Fibroblast of skin of right quadriceps (primary cell): ENCODE measurements at places on chromosomes 4 and X.

DNA sequence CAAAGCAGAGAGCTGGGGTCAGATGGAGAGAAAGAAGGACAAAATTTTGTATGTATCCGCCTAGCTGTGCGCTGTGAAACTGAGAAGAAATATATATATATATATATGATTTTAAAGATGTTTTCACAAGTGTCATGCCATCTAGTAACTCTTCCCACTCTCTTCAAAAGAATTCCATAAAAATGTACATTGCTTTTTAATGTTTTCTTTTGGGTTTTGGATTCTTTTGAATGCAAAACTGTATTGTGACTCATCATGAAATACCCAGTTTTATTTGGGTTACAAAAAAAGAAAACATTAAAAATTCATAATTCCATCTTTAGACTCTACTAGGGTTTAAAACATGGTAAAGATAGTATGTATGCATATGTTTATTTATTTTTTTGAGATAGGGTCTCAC, 34.3 kb upstream of the IGFBP7 start:
- no peak for DNase-seq

GRCh38 chrX:141791856-141792255, 46.3 kb upstream of the MAGEC3 start:
- DNase-seq = no peak

DNA sequence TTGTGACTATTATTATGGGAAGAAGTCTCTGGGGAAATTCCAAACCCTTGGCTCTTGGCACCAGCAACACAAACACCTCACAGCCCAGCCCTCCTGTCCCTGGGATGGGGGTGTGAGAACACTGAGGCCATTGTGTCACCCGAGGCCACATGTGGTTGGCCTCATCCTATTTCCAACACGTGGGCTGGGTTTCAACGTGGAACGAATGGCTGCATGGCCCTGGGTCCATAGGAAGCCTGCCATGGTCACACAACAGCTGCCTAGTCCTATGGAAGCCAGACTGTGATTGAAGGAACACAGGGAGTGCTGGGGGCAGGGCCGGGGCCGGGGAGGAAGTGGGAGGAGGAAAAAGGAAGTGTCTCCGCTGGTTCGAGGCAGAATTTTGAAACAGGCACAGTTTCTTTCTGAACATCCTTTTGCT, 10.0 kb downstream of the CLCN4 start:
- no peak for DNase-seq

DNA sequence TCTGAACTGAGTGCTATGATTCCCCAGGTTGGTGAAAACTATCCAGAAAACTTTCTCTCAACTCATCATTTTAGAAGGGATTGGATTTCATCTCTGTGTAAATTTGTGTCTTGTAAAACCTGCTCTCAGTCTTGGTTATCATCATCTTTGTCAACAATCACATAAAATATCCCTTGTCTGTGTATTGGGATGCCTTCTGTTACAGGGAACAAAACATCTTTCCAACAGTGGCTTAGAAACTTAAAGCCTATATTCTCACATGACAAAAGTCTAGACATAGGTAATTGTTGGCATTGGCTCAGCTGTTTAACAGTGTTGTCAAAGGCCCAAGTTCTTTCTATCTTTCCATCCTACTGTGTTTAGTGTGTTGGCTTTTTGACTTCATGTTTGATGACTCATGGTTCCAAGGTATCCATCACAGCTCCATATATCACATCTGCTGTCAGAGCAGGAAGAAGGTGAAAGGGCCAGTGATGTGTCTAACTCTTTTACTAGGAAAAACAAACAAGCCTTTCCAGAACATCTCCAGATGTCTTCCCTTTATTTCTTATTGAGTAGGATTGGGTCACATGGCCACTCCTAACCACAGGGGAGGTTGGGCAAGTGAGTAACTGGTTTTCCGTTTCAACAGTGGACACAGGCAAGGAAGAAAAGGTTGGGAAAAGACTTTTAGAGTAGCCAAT, 65.0 kb downstream of the PHEX start:
- peak; percentile 86 for DNase-seq

GRCh38 chr4:128241019-128241418, 46.6 kb downstream of the PGRMC2 start:
- no peak for DNase-seq

DNA sequence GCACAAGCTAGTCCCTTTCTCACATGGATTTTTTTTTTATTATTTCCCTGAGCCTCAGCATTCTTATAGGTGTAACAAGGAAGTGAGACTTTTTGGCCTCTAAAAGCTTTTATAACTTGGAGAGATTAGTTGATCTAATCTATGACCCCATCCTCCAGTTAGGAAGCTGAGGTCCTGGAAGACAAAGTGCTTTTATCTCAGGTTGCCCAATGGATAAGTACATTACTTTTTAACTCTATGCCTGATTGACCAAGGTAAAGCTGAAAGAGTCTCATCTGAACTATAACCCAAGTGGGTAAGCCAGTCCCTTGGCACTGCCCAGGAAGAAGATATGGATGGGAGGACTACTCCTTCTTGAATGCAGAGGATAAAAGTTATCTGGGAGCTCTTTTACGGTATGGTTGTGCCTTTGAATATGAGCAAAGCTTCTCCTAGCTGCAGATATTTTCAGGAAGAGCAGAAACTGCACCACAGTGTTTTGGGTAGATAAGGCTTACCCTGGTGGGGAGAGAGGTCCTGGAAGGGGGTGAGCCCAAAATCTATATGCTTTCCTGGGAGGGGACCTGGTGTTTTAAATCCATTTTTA, 40.2 kb downstream of the VSIG4 start:
- DNase-seq = no peak

- DNase-seq = no peak
Observed at GRCh38 chr4:8199594-8200301, 658 bp downstream of the SH3TC1 start.

GRCh38 chr4:105990933-105991332, 95.7 kb downstream of the NPNT start:
- peak; percentile 30 for DNase-seq

DNA sequence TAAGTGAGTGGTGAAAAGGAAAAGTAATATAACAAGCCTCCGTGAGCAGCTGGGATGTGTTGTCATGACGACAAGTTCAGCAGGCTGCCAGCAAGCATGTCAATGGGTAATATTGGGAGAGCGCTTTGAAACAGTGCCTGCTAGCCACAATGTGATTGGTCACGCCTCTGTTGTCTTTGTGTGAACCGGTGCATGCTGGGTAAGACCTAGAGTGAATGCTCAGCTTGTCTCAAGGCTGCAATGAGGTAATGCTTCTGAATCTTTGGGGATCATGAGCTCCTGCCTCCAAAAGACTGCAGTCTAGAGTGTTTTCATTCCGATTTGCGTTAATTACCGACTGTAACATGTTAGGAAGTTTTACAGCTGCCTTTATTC, 54.9 kb downstream of the STOX2 start:
- DNase-seq = peak; percentile 78

- peak; percentile 15 for DNase-seq
Observed at GRCh38 chrX:23737413-23737812, 5.7 kb downstream of the ACOT9 start.

DNA sequence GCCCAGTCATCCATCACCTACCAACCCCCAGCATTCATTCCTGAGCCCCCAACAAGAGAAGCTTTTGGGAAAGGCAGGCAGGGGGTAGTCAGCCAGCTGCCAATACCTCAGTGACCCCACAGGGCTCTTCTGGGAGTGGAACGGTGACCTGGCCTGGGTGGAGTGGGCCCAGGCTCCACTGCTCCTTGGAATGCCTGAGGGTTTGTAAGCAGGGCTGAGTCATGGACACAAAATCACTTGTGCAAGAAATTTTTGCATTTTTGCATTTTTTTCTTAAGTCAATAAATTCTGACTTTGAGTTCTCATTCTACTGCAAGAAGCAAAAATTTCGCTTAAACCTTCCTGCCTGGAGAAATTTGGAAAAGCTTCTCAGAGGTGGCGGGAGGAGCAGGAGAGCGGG, 18.5 kb downstream of the SORCS2 start:
- DNase-seq = peak; percentile 83

DNA sequence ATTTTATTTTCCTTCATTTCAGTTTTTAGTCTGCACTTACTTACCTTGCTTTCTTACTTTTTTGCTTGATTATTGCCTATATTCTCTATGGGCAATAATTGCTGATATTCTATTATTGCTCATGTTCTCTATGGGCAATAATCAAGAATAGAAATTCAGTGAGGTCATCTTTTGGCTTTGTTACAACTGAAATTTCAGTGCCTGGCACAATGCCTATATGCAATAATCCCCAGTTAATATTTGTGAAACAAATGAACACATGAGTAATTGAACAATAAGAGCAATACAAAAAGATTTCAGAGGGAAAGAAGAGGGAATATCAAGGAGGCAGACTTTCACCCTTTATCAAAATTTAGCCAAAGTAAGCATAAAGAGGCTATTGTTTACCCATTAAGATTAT, 48.6 kb upstream of the ARSJ start:
- DNase-seq = no peak

GRCh38 chr4:188704288-188704687, 565.0 kb downstream of the TRIML1 start:
- DNase-seq = no peak

DNA sequence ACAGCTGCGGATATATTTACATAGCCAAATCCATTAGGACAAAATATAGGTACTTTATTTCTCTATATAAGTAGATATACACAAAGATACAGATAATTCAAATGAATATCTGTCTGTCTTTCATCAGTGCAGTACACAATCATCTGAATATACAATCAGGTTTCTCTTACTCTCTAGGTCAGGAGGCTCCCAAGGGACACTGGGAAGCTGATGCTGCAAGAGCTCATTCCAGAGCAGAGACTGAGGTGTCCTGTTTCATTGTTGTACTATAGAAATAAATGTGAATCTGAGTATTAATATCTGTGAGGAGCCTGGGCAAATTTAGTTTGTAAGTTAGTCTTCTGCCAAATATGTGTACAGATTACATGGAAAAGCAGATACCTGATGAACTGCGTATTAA, 4.2 kb downstream of the TLL1 start:
- DNase-seq = peak; percentile 71

- peak; percentile 46 for DNase-seq
Observed at GRCh38 chrX:115650916-115651315, 89.9 kb downstream of the PLS3 start.

GRCh38 chrX:107576392-107576791, 51.9 kb upstream of the PRPS1 start:
- no peak for DNase-seq

GRCh38 chr4:9825049-9825448, 43.6 kb downstream of the DRD5 start:
- DNase-seq = no peak

DNA sequence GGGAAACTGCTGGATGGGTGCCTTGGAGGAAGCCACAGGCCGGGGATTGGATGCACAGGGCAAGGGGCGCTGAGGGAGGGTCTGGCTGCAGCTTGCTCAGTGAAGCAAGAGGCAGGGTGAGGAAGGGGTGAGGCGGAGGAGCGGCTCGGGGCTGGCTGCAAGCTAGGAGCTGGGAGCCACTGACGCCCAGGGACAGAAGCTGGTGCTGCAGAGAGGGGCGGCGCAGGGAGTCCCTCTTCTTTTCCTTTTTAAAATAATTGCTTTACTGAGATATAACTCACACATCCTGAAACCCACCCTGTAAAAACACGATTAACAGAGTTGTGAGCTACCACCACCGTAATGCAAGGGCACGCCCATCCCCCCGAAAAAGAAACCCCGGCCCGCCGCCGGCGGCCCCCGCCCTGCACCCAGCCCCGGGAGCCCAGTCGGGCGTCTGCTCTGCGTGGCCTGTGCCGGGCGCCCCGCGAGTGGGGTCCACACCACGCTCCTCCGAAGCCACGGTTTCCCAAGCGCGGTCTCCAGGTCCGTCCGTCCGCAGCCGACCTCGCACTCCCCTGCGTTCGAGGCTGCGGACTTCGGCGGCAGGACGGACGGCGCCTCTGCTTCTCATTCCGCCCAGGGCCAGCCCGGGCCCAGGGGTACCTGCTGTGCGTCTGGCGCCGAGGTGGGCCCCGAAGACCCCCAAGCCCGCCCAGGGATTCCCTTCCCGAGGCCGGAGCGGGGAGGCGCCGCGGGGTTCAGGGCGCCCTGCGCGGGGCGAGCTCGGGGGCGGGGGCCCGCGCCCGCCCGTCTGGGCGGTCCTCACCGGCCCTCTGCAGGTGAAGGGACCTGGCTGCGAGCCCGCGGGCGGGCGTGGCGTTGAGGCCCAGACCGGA, 866 bp upstream of the UVSSA start:
- peak; percentile 47 for DNase-seq

DNA sequence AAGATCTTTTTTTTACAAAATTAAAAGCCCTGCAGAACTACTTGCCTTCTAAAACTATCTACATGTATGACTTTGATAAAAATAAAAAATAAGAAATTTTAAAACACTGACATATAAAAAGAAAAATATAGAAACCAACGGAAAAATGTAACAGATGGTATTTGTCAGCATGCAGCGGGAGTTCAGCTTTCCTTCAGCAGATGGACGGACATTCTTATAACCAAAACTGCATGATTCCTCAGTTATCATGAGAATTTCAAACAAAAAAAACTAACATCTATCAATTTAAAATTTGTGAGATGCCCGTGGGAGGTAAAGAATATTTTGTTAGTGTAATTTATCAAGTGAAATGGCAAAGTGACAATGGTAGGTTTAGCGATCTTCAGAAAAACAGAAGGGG, 23.2 kb downstream of the RWDD4 start:
- DNase-seq = no peak

DNA sequence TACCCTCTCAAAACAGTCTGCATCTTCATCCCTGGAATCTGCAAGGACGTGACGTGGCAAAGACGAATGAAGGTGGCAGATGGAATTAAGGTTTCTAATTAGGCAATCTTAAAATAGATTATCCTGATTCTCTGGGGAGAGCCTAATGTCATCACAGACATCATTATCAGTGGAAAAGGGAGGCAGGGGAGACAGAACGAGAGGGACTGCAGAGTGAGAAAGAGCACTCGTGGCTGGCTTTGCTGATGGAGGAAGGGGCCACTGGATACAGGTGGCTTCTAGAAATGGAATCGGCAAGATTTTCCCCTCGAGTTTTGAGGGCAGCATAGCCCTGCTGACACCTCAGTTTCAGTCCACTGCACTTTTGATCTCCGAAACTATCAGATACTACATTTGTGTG, 110.6 kb downstream of the ASMT start:
- DNase-seq = no peak

DNA sequence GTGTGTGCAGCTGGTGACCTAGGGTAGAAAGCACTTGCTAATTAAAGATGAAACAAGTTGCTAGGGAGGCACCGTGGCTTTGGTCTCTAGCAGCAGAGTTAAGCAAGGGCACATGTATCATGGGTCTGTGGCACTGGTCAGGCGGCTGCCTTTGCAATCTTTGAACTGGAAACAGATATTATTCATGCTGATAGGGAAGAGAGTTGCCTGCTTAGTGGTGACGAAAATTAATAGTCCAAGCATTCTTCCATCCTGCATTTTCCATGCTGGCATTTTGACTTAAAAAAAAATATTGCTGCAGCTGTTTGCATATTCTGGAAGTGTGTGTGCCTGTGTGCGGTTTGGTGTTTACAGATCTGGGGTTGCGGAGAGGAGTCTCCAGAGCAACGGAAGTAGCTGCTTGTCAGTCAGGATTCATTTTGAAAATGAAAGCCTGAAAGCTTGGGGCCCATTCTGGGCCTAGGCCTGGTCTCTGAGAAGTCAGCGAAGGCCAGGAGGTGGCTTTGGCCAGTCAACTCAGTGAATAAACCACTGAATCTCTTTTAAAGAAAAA, 2.3 kb upstream of the SOWAHD start:
- peak; percentile 17 for DNase-seq

- DNase-seq = no peak
Observed at GRCh38 chrX:11543249-11543648, 122.5 kb downstream of the ARHGAP6 start.
